ENCODE measurements at places on chromosomes 1 and 21. TPM values are rescaled to one million over a fixed set of nuclear protein-coding genes. Genes with fewer than 3 reads are reported as not detected.

The LRRN2 gene
- not detected for total RNA-seq

The ADAM30 gene
- total RNA-seq = not detected

The MATN1 gene
- total RNA-seq = 7.4 TPM

The OR2M4 gene
- total RNA-seq = not detected

The GORAB gene
- total RNA-seq = 24.8 TPM

The RNU1-3 gene
- total RNA-seq = 3,774 TPM

The MRPL9 gene
- 186 TPM for total RNA-seq

The SLC35A3 gene
- 35.4 TPM for total RNA-seq

The MINDY1 gene
- 2.4 TPM for total RNA-seq

The RC3H1 gene
- total RNA-seq = 40.2 TPM

The DAB1 gene
- not detected for total RNA-seq

The DDX59 gene
- total RNA-seq = 32.9 TPM

The CDA gene
- total RNA-seq = not detected

The KIF2C gene
- 0.81 TPM for total RNA-seq

The TESK2 gene
- total RNA-seq = 5.8 TPM

The ZNF669 gene
- 23.2 TPM for total RNA-seq

The ATP6V1G3 gene
- not detected for total RNA-seq

The PLA2G2A gene
- not detected for total RNA-seq

The LEFTY1 gene
- not detected for total RNA-seq

The FAM151A gene
- total RNA-seq = not detected

The SLAMF7 gene
- total RNA-seq = 14.8 TPM

The PTPN14 gene
- total RNA-seq = not detected

The KMO gene
- not detected for total RNA-seq

The OR2G6 gene
- not detected for total RNA-seq

The TSNAX gene
- total RNA-seq = 19.7 TPM

The RRP1 gene
- 26.8 TPM for total RNA-seq

The CELA3A gene
- not detected for total RNA-seq

The SLC30A2 gene
- total RNA-seq = not detected

The FCRL6 gene
- 6.6 TPM for total RNA-seq

The SVBP gene
- total RNA-seq = 18.3 TPM

The ABCB10 gene
- 6.1 TPM for total RNA-seq

The PRDM16 gene
- total RNA-seq = not detected

The KRTAP12-3 gene
- total RNA-seq = 1.3 TPM

The MEAF6 gene
- total RNA-seq = 43.4 TPM

The FCRL2 gene
- 0.64 TPM for total RNA-seq

The MYBPH gene
- total RNA-seq = not detected

The NCF2 gene
- 1.4 TPM for total RNA-seq

The MRAP gene
- total RNA-seq = not detected

The PSRC1 gene
- total RNA-seq = not detected

The BTBD19 gene
- 27.5 TPM for total RNA-seq

The EPHA8 gene
- total RNA-seq = not detected

The NGF gene
- not detected for total RNA-seq

The RNU1-2 gene
- total RNA-seq = 3,774 TPM

The LCE6A gene
- total RNA-seq = not detected

The MAP1LC3C gene
- not detected for total RNA-seq

The LINGO4 gene
- 0.11 TPM for total RNA-seq

The KCNK2 gene
- not detected for total RNA-seq

The ACTRT2 gene
- total RNA-seq = not detected

All from CD8-positive, alpha-beta T cell (primary cell).